ENCODE measurements at places on chromosomes 6 and 20.

DNA sequence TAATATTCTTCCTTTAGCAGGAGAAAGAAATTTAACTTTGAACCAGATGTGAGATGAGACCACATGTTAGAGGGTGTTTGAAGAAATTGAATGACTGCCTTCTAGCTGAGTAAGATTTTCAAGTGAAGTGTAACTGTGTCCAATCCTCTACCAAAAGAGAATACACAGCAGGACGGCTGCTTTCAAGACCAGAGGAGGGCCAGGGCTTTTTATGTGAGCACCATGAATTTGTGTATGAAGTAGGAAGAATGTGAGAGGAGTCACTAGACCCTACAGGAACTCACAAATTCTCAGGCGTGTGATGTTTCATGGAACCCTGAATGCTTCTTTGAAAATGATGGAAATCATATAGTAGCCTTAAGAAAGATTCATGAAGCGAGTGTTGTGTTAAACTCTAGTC lies 56.8 kb upstream of the SPACA1 start:
- no peak for DNase-seq

DNA sequence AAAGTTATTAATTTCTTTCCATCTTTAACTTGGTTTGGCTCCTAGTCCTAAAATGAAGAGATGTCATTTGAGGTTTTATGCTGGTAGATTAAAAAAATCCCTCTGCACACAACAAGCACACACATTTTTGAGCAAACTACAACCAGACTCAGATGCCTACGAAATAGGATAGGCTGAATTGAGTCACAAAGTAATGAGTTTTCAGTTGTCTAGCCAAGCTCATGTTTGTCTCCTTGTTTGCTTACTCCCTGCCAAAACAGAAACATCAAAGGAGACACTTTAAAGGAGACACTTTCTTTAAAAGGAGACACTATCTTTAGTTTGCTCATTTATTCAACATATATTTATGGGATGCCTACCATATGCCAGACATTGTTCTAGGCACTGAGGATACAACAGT lies 56.2 kb downstream of the TPBG start:
- no peak for DNase-seq

- no peak for DNase-seq
These were observed 72.1 kb downstream of the SOD2 start for GRCh38 chr6:159620947-159621346.

- no peak for DNase-seq
These were observed 443.9 kb upstream of the CDH4 start for GRCh38 chr20:60808003-60808672.

DNA sequence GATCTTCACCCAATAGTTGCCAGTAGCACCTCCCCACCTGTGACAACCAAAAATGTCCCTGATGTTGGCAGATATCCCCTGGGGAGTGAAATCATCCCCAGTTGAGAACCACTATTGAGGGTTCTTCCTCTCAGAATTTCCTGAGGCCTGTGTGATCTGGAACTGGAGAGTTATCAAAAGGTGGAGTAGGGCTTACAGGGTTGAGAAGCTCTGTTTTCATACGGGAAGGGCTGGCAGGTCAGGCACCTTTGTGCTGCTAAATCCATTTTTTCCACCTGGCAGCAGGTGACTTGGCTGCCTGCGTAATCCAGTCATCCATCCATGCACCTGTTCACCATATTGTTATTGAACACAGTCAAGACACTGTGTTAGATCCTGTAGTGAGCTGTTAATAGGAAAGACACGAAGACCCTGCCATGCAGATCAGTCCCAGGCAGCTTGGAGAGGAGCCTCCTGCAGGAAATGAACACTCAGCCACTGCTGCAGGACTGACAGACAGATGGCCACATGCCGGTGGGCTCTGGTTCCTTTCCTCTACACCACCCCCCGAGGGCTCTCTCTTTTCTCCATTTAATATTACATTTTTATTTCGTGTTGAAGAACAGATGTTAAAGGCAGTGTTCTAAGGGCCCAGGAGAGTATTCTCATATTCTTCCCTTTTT lies 5.4 kb downstream of the DUSP22 start:
- DNase-seq = no peak

DNA sequence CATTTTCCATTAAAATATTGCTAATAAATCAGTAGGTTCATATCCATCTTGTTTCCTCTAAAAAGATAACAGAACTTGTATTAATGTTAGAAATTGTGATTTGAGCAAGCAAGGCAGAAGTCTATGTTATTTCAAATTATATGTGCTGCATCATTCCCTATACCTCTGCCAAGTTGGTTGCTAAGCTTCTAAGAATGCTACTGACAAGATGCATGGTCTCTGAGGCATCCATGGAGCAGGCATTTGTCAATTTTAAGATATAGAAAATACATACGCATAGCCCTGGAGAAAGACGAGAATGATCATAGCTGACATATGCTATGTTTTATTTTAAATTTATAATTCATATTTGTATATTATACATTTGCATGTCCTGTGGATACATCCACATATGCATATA lies 168.3 kb upstream of the THEMIS start:
- DNase-seq = no peak

GRCh38 chr6:105087571-105088211 lies 92.1 kb downstream of the POPDC3 start:
- DNase-seq = no peak

DNA sequence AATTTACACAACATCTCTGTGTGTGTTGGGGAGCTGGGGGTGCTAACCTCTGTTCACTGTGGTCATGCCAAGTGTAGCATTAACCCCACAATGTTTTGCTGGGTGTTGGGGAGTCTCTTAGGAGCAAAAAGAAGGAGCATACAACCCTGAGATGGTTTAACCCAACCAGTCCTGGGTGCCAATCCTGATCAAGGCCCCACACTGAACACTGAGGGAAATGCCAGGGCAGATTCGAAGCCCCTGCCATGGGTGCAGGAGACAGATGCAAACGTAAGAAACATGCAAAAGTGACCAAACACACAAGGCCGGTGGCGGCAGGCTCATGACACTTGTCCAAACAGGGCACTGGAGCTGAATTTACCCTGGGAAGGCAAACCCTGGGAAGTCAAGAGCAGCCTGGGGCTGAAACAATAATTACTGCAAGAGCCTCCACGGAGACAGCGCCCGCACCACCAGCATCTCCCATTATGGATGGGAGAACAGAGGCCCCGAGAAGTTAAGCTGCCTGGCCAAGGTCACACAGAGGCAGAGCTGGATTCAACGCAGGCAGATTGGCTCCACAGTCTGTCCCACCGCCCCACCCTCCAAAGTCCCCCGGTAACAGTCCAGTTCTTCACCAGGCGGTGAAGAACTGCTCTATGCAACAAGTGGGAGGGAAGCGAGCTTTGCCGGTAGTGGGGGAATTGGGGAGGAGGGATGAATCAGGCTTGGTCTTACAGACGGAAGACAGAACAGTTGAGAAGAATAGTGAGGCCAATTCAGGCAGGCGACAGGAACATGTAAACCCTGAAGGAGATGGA lies 8.5 kb downstream of the ACSS1 start:
- DNase-seq = no peak

- no peak for DNase-seq
These were observed 9.1 kb downstream of the GOPC start for GRCh38 chr6:117592983-117593759.

GRCh38 chr20:33291416-33291815 lies 8.4 kb downstream of the BPIFB1 start:
- DNase-seq = no peak

DNA sequence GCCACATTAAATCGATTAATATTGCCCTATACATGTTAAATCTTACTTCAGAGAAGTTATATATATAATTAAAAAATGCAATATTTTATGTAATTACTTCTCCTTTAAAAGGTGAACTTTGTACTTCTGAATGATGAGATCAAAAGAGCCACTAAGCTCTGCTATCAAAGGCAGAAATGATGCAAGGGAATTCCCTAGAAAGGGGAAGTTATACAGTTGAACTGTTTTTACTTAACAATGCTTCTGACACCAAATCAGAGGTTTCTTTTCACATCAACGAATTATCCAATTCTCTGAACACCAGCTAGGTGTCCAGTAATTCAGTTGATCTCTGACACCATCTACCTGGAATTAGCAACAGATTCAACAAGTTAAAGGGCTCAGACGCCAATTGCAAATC lies 319.9 kb upstream of the TSHZ2 start:
- DNase-seq = no peak

DNA sequence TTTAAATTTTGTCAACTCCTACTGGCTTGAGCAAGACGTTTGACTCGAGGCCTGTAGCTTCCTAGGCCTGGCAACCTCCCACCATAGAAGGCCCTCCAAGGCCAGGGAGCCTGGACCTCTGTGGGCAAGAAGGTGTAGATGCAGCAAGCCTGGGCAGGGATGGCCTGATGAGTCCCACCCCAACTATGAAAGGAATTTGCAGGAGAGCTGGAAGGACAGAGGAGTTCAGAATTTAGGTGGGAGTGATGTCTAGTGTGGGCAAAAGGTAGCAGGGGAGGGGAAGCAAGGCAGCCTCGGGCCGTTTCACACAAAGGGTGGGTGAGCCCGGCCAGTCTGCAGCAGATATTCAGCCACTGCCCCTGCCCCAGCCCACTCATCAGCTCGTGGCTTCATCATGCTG lies 245.2 kb downstream of the CDH26 start:
- DNase-seq = no peak

GRCh38 chr20:53003420-53004154 lies 31.4 kb downstream of the TSHZ2 start:
- no peak for DNase-seq

GRCh38 chr20:38748861-38749149 lies 545 bp downstream of the ACTR5 start:
- DNase-seq = no peak

GRCh38 chr6:100459592-100460184 lies 5.0 kb downstream of the SIM1 start:
- DNase-seq = no peak

Data from iPS DF 19.7 (cell line).